ENCODE measurements at places on chromosomes 4 and X.

- DNase-seq: no peak
Observed at GRCh38 chr4:41207291-41207831, 7.0 kb downstream of the APBB2 start.

- no peak for DNase-seq
Observed at GRCh38 chr4:73701116-73701515, 39.3 kb upstream of the CXCL8 start.

DNA sequence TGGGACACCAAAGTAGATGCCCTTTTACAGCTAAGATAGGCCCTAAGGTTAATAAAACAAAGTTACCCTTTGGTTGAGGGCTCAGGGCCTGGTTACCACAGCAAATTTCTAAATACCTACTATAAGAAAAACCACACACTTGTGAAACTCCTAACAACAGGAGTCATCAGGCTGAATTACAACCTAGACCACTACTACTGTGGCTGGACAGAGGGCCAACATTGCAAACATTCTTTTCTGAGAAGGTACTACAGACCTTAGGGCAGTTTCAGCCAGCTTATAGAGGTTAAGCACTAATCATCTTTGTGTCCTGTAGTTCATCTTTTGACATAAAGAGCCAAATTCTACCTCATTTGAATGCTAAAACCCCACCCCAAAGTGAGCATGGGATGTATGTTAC lies 504.0 kb downstream of the RAPGEF2 start:
- DNase-seq: no peak

DNA sequence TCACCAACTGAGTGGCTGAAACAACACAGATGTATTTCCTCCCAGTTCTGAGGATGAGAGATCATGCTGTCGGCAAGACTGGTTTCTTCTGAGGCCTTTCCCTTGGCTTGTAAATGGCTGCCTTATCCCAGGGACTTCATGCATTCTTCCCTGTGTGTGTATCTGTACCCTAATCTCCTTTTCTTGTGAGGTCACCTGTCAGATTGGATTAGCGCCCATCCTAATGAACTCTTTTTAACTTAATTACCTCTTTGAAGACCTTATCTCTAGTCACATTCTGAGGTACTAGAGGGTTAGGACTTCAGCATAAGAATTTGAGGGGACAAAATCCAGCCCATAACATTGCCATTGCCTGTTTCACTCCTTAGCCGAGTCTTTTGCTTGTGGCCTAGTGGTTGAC lies 59.5 kb upstream of the TMEM150C start:
- no peak for DNase-seq

GRCh38 chr4:168071304-168071703 lies 21.0 kb upstream of the ANXA10 start:
- DNase-seq: no peak

DNA sequence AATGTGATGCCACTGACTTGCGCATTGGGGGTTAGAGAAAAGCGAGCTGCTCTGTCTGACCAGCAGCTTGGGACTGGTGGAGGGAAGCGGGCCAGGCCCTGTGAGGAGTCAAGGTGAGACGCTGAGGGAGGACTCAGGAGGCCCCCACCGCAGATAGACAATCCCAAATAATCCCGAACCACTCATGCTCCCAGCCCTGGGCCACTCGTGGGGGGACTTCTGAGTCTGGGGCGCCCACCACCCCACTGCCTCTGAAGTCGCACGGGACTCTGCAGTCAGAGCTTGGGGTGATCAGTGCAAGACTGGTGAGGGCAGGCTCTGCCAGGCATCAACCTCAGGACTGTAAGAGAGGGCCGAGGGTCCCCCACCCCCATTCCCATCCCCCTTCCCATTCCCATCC lies 6.9 kb downstream of the MAGEA4 start:
- DNase-seq: no peak

DNA sequence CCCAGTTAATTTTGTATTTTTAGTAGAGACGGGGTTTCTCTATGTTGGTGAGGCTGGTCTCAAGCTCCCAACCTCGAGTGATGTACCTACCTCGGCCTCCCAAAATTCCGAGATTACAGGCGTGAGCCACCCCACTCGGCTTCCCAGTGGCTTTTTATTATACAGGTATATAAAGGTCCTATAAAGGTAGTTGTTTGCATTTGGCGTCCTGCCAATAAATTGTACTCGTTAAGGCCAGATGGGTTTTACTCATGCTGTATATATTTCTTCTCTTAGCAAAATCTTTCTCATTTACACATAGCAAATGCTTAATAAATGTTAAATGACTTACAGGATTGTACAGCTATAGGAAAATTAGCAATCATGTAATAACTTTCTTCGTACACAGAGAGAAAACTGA lies 6.9 kb downstream of the SHROOM3 start:
- DNase-seq: no peak

DNA sequence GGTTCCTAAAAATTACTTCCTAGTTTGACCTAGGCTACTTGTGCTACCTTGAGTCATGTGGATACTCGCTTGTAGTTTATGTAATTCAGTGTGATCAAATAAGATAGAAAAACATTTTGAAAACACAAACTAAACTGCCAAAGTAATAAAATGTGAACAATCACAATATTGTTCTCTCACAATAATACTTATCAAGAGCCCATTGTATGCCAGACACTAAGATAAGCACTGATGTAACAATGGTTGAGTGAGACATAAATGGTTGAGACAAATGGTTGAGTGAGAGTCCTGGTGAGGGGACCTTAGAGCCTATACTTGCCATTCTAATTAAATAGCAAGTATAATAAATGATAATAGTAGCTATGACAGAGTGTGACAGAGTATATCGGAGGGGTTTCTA lies 41.7 kb downstream of the RFC1 start:
- no peak for DNase-seq

DNA sequence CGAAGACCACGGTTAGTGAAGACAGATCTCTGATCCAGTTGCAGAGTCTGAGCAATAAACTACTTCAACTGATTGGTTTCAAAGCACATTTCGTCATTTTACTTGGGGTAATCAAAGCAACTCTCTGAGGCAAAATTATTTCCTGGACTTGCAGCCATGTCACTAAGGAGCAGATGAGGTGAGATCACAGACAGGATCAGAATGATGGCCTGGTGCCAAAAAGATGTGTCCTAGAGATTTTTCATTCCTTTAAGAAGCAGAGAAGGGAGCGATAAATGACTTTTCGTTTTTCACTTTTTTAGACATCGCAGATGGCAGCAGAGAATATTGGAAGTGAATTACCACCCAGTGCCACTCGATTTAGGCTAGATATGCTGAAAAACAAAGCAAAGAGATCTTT lies 83.9 kb downstream of the PTTG2 start:
- no peak for DNase-seq
